AG04450 (cell line): ENCODE measurements at places on chromosomes 6 and 20. TPM values are rescaled to one million over a fixed set of nuclear protein-coding genes. Genes with fewer than 3 reads are reported as not detected.

The SLC22A16 gene
- polyA plus RNA-seq, result 0.12 TPM in 1 of 2 replicates, not detected in the other

- DNase-seq, result no peak
Measured at GRCh38 chr6:37848371-37848770, 28.8 kb downstream of the ZFAND3 start.

The PACRG gene
- not detected in 2 replicates for polyA plus RNA-seq

The SIRPD gene
- not detected in 2 replicates for polyA plus RNA-seq

- no peak for DNase-seq
Measured at GRCh38 chr6:146149770-146150169, 120.9 kb downstream of the GRM1 start.

GRCh38 chr20:23009636-23010035, 25.5 kb upstream of the SSTR4 start:
- DNase-seq, result no peak

DNA sequence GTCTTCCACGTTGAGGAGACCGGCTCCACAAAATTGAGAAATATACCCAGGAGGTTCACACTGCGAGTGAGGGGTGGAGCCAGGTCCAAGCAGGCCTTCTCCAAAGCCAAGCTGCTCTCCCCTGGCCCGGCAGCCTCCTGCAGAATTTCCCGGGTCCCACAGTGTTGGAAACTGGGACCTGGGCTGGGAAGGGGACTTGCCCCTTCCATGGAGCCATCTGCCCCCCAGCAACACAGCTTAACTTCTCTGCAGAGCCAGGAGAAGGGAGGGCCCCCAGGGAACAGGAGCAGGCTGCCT, 35.4 kb downstream of the MDFI start:
- DNase-seq, result no peak

The LBP gene
- not detected in 2 replicates for polyA plus RNA-seq

DNA sequence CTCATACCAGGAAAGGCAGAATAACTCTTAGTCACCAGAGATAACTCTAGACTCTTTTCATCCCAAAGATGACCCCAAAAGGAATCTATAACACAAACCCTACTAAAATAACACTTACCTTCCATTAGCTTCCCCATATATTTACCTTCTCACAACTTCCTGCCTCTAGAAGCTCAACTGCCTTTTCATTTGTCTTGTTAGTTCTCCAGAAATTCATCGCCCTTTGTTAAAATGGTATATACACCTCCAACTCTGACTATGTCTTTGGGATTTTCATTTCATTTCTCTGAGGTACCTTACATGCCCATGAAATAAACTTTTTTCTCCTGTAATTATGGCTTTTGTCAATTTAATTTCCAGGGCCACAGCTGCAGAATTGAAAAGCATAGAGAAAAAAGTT, 33.5 kb downstream of the GCM1 start:
- DNase-seq, result no peak

DNA sequence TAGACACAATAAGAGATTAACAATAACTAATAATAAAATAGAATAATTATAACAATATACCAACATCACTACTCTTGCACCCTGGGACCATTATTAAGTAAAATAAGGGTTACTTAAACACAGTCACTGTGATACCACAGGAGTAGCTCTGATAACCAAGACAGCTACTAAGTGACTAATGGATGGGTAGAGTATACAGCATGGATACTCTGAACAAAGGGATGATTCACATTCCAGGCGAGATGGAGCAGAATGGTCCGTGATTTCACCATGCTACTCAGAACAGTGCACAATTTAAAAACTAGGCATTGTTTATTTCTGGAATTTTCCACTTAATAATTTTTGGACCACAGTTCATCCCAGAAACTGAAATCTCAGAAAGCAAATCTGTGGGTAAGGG, 80.0 kb upstream of the FUT9 start:
- DNase-seq, result no peak

- DNase-seq, result no peak
Measured at GRCh38 chr6:37566111-37566949, 66.6 kb upstream of the CCDC167 start.

- no peak for DNase-seq
Measured at GRCh38 chr20:46058599-46059281, 29.7 kb downstream of the SLC12A5 start.

DNA sequence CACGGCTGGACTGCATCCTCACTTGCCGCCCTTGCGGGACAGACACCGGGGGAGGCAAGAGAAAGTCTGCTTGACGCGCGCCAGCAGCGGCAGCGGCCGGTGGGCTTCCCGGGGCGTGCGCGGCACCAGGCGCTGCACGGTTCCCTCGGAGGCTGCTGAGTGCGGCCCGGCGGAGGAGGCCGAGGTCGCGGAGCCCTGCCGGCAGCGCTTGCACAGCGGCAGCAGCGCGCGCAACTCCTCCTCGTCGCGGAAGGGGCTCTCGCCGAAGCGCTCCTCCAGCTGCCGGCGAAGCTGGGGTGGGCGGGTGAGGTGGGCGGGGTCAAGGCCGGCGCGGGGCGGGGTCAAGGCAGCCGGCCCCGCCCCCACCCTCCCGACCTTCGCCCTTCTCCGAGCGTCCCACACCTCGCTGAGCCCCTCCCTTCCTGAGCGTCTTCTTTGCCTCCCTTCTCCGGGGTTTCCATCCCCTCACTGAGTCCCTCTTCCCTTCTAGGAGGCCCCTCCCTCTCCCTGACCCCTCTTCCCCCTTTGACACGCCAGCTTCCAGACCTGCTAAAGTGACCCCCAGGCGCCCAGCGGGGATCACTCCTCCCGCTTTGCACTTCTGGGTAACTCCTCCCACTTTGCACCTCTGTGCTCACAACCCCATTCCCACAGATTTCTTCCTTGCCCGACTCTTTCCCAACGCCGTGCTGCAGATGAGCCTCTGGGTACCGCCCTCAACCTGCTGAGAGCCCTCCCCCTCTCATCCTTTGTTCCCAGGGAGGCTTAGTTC, 8.8 kb downstream of the DUSP15 start:
- DNase-seq, result no peak

The PDE10A gene
- 7.8 and 8.9 TPM in 2 replicates for polyA plus RNA-seq

- DNase-seq, result no peak
Measured at GRCh38 chr20:33917831-33918525, 75.7 kb upstream of the RALY start.

GRCh38 chr6:44431118-44431725, 43.7 kb downstream of the CDC5L start:
- peak; percentile 43 for DNase-seq

GRCh38 chr6:28657381-28657768, 131.7 kb downstream of the GPX5 start:
- no peak for DNase-seq

DNA sequence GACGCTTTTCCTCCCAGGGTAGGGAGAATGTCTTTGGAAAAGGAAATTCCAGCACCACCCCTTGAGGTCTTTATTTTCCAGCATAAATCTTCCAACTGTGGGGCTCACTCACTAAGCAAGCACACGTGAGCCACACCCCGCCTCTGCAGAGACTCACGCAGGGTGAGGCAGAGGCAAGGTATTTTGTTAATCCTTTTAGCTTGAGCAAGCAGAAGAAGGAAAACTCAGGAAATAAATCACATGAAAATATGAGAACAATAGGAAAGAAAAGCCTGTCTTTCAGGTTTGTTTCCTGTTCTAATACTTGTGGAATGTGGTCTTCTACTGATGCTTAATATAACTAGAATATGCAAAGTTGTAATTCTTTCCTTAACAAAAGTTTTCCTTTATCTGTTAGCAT, 4.1 kb upstream of the PHACTR2 start:
- DNase-seq, result no peak

The HLA-DQB2 gene
- polyA plus RNA-seq, result not detected in 2 replicates

The COL11A2 gene
- polyA plus RNA-seq, result 0.26 and 0.37 TPM in 2 replicates

The ARFGEF2 gene
- polyA plus RNA-seq, result 20.5 and 22.3 TPM in 2 replicates

DNA sequence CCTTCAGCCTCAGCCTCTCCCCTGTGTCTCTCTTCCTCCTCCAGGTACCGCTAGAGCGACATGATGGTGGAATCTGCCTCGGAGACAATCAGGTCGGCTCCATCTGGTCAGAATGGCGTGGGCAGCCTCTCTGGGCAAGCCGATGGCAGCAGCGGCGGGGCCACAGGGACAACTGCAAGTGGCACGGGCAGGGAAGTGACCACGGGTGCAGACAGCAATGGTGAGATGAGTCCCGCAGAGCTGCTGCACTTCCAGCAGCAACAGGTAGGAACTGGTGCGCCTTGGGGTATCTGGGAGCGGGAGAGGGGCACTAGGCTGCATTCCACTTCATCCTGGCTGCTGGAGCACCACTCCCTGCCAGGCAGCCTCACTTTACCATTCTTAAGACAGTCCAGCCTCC, 19.5 kb downstream of the FOXP4 start:
- no peak for DNase-seq

GRCh38 chr6:56199956-56200355, 47.4 kb downstream of the COL21A1 start:
- no peak for DNase-seq

GRCh38 chr6:159853754-159854153, 37.0 kb upstream of the MAS1 start:
- no peak for DNase-seq

The FABP7 gene
- not detected in 2 replicates for polyA plus RNA-seq

The SSTR4 gene
- not detected in 2 replicates for polyA plus RNA-seq

DNA sequence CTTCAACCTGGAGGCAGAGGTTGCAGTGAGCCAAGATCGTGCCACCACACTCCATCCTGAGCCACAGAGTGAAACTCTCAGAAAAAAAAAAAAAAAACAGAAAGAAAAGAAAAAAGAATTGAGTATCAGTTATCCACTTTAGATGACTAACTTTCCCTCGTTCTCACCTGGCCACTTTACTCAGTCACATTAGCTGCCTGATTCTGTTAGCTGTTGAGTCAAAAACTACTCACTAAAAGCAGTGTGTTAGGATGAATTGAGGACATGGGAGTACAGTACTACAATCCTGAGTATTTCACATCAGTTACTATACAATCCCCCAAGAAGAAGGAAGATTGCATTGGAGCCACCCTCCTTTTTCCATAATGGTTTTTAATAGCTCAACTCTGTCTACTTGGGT, 114.6 kb downstream of the ADAT2 start:
- no peak for DNase-seq

DNA sequence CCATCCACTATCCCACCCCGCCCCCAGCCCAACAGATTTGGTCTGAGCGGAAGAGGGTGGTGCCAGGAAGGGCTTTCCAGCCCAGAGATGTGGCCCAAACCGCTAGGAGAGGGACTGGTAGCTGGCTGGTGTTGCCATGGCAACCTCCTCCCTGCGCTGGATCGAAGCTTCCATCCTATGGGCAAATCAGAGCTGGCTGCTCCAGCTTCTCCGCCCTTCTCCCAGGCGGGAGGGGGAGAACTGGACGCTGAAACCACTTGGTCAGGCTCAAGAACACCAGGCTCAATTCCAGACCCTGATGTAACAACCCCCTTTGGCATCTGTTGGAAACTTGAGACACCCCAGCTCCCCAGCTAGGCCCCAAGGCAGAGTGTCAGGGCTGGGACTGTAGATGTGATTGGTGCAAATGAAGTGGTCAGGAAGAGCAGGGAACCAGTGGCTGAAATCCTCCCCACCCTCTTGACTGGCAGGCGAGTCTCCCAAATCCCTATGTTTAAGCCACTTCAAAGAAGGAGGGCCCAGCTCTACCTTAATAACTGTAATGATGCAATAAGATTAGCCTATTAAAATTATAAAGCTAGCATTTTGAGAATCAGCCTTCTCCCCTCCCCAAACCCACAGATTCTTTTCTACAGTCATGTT, 4.2 kb downstream of the RIMS4 start:
- DNase-seq, result no peak

The BEND6 gene
- polyA plus RNA-seq, result 9.2 and 15.4 TPM in 2 replicates

- DNase-seq, result no peak
Measured at GRCh38 chr6:119128252-119128912, 49.9 kb upstream of the FAM184A start.
